ENCODE measurements at places on chromosomes 6 and 20. TPM values are rescaled to one million over a fixed set of nuclear protein-coding genes. Genes with fewer than 3 reads are reported as not detected.

DNA sequence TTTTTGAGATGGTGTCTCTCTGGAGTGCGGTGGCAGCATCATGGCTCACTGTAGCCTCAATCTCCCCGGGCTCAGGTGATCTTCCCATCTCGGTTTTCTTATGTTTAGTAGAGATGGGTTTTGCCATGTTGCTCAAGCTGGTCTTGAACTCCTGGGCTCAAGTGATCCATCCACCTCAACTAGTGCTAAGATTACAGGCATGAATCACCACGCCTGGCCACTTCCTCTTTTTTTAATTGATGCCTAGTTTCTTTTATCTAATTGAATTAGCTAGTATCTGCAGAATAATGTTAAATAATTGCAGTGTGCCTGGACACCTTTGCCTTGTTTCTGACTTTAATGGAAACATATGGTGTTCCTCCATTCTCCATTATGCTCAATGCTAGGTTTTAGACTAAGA, 38.4 kb upstream of the SLC22A16 start:
- DNase-seq, result no peak

GRCh38 chr20:34626992-34627391, 49.9 kb downstream of the PIGU start:
- no peak for DNase-seq

DNA sequence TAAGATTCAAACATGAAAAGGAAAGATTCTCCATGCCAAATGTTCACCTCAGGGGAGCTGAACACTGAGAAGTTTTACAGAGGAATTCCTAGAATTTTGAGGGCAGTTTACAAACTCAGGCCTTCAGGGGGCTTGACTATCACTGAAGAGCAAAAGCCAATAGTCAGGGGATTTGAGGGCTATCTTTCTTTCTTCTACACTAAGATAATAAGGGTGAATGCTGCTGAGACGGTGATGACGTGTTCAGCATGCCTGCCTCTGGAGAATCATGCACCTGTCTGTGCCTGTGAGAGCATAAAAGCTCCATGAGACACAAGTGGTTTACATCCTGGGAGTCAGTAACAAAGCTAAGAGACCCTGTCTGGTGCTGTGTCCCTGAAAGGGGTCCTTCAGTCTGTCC, 1085.6 kb downstream of the KIF16B start:
- DNase-seq, result no peak

- no peak for DNase-seq
These were observed 185.5 kb upstream of the AKAP12 start for GRCh38 chr6:151054306-151054705.

- DNase-seq, result peak; percentile 56
These were observed 717 bp downstream of the MRPL14 start for GRCh38 chr6:44126320-44127149.

DNA sequence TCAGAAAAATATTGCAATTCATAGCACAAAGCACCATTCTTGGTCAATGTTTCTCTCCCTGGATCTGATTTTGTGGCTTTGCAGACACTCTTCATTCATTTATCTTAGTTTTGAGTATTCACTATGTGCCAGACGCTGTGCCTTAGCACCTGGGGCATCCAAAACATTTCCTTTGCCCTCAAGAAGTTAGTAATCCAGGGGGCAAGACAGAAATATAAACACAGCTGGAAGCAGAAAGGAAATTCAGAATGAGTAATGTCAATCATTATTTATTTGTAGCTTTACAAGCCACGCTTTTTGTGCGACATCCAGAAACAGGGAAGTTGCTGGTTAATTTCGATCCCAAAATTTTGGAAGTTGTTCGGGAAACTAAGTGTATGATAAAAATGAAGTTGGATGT, 71.4 kb downstream of the DNAH8 start:
- DNase-seq, result no peak

DNA sequence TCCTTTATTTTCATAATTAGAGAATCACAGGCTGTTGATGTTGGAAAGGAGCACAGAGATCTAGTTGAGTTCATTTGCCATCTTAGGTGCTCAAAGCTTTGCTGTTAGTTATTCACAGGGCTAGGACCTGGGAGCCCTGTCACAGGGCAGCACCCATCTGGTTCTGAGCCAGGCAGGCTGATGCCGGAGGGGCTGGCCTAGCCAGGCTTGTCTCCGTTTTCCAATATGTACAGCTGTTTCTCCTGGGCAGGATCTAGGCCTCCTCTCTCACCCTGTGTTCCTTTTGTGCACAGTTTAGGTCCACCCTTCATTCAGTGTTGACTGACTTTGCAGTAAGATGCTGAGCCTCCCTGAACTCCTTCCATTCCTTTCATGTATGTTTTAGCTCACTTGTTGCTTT, 33.4 kb downstream of the LRRC1 start:
- no peak for DNase-seq

- DNase-seq, result no peak
These were observed 1066.1 kb downstream of the KIF16B start for GRCh38 chr20:15507151-15507550.

DNA sequence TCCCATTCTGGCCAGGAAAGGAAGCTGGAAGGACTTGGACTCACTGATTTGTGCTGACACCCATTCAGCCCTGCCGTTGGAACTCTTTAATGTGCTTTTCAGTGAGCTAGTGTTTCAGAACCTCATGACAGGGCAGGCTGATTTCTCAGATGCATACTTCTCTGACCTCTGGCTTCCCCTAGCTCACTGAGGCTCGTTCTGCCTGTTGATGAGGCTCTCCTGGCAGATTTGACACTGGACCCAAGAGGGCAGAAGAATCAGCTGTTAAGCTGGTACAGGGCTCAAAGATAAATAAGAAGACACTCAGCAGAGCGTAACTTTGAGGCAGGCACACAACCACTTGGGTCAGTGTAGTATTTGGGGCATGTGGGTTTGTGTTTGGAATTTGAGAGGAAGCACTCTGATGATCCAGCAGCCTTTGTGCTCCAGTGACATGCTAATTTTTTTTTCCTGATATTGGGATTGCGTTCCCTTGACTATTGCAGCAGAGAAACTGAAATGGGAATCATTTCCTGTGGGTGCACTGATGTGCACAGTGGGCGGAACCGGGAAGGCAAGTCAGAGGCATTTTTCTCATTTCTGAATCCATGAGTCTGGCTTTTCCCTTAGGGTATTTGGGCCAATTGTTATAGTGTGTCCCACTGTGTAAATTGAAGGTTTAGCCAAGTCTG, 80.2 kb downstream of the CARMIL1 start:
- DNase-seq, result peak; percentile 50

DNA sequence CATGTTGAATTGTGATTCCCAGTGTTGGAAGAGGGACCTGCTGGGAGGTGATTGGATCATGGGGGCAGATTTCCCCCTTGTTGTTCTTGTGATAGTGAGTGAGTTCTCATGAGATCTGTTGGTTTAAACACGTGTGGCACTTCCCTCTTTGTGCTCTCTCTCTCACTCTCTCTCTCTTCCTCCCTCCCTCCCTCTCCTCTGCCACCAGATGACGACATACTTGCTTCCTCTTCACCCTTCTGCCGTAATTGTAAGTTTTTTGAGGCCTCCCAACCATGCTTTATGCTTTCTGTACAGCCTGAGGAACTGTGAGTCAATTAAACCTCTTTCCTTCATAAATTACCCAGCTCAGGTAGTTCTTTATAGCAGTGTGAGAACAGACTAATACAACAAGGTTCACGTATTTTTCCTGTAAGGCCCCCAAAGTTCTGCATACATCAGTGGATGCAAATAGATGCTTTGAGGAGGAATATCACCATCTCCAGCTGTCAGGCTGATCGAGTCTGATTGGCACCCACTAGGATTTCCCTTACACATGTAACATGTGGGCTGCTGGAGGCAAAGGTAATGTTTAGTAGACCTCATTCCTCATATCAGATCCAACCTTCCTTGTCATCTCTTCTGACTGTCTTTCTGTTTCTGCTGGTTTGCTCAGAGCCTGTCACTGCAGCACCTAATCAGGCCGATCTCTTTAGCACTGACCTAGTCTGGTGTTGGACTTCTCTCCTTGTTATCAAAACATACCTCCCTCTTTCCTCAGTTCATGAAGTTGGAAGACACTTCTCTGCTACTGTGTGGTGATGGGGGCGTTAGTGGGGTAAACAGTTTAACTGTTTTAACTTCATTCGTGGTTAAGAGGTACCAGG, 54.3 kb upstream of the BACH2 start:
- no peak for DNase-seq

DNA sequence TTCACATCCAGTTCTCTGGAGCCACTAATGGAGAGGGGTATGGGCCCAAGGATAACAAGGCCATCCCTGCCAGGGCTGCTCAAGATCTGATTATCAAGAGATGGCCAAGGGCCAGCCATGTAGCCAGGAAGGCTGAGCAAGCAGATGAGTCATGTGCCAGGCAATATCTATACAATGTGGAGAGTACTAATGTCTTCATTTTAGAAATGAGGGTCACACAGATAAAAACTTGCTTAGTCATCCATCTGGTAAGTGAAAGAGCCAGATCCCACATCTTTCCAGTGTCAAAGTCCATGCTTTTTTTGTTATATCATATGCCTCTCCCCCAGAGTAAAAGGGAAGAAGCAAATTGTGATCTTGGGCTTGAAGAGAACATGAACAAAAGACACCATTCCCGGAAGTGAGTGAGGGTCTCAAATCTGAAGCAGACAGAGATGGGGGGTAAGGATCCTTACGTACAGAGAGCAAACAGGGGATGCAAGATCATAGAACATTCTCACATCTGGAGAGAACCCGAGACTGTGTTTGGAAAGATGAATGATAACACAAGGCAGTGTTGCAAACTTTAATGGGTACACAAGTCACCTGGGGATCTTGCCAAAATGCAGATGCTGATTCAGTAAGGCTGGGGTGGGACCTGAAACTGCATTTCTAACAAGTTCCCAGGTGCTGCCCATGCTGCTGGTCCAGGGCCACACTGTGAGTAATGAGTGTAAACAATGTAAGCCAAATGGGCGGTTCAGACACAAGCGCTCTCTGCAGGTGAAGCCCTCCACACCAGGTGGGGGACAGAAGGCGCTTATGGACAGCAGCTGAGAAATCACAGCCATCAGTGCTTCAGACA, 20.0 kb upstream of the GSTA3 start:
- DNase-seq, result no peak

HCRTR2 gene
- not detected for total RNA-seq

MYLK2 gene
- 0.10 TPM for total RNA-seq

ENPP4 gene
- total RNA-seq, result 21.3 TPM

CST2 gene
- not detected for total RNA-seq
